Glutamatergic neuron (in vitro differentiated cells): ENCODE measurements at places on chromosomes 1 and 21. TPM values are rescaled to one million over a fixed set of nuclear protein-coding genes. Genes with fewer than 3 reads are reported as not detected.

SRSF11 gene
- 265 TPM for total RNA-seq

- H3K4me1 ChIP-seq, result peaks cover 29% of the 10 kb centered on the region
- H3K27me3 ChIP-seq, result peaks cover 11% of the 10 kb centered on the region
- H3K36me3 ChIP-seq, result no peaks in the 10 kb centered on the region
Measured at GRCh38 chr1:183023601-183024316, 539 bp downstream of the LAMC1 start.

ADAMTS5 gene
- 22.5 TPM for total RNA-seq

- H3K36me3 ChIP-seq, result peaks cover 8% of the 10 kb centered on the region
- no peak overlapping the region for H3K27ac ChIP-seq
- peaks cover under 1% of the 10 kb centered on the region for H3K27me3 ChIP-seq
- no peak overlapping the region for H3K4me3 ChIP-seq
- DNase-seq, result no peak
Measured at GRCh38 chr1:247173431-247173830, 1.6 kb upstream of the ZNF124 start.

SMPDL3B gene
- not detected for total RNA-seq

DNA sequence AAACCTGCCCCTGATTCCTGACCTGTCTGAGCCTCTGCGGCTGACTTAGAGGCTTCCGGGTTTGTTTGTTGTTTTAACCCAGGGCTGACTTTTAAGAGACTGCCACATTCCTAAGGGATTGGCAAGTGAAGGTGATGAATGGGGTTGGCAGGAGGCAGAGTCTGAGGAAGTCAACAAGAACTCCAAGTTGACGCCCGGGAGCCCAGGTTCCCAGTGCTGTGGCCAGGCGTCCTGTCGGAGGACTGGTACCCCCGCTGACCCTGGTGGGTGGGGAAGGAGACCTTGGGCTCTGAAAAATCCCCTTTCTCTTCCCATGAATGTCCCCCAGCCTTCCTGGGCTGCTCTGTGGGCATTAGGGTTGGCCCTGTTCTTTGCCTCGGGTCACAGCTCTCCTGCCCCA, 19.7 kb upstream of the EPS8L3 start:
- DNase-seq, result no peak
- no peak overlapping the region for H3K4me3 ChIP-seq
- H3K4me1 ChIP-seq, result no peaks in the 10 kb centered on the region
- peaks cover 4% of the 10 kb centered on the region for H3K27me3 ChIP-seq

- H3K36me3 ChIP-seq, result peaks cover 9% of the 10 kb centered on the region
- H3K4me1 ChIP-seq, result no peaks in the 10 kb centered on the region
Measured at GRCh38 chr1:204174958-204175357, 8.8 kb upstream of the REN start.

- no peak overlapping the region for H3K4me3 ChIP-seq
- no peak overlapping the region for H3K27ac ChIP-seq
- peaks cover 3% of the 10 kb centered on the region for H3K27me3 ChIP-seq
- DNase-seq, result peak; percentile 91
Measured at GRCh38 chr1:51296383-51297357, 33.7 kb downstream of the TTC39A start.

GRCh38 chr1:67729872-67730271, 44.9 kb downstream of the GADD45A start:
- no peak overlapping the region for H3K27ac ChIP-seq
- H3K4me1 ChIP-seq, result peaks cover 17% of the 10 kb centered on the region
- no peak for DNase-seq
- no peak overlapping the region for H3K4me3 ChIP-seq

DNA sequence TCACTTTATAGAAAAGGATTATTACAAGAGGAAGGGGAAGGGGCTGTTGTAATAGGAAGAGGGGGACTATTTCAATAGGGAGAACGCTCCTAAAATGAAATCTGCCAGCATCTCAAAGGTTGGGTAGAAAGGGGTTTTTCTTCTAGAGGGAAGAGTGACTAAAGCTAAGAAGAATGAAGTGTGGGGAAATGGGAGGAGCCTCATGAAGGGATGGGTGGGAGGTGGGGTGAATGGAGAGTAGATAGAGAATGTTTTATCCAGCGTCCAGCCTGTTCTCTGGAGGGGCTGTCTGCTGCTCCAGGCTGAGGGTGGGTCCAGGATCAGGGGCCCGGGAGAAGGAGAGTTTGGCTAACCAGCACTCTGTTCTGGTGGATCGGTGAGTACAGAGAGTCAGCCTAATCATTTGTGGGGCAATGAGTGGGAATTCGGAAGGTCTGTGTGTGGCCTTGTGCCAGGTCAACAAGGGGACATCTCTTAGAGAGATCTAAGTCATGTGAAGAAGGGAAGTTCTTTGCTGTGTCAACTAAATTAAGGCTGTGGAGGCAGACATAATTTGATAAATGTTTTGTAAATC, 25.2 kb downstream of the VN1R5 start:
- H3K27me3 ChIP-seq, result peaks cover 2% of the 10 kb centered on the region
- peaks cover 5% of the 10 kb centered on the region for H3K36me3 ChIP-seq
- no peak overlapping the region for H3K4me3 ChIP-seq
- no peak for DNase-seq
- no peak overlapping the region for H3K27ac ChIP-seq

GRCh38 chr1:150233359-150234308, 2.3 kb downstream of the ANP32E start:
- H3K27me3 ChIP-seq, result peaks cover 5% of the 10 kb centered on the region
- H3K27ac ChIP-seq, result peak overlapping the region; percentile 54
- no peaks in the 10 kb centered on the region for H3K36me3 ChIP-seq
- H3K4me1 ChIP-seq, result peaks cover 8% of the 10 kb centered on the region
- peak overlapping the region; percentile 97 for H3K4me3 ChIP-seq
- DNase-seq, result no peak

- no peaks in the 10 kb centered on the region for H3K27me3 ChIP-seq
- DNase-seq, result no peak
- H3K4me3 ChIP-seq, result no peak overlapping the region
- H3K27ac ChIP-seq, result no peak overlapping the region
Measured at GRCh38 chr21:24175106-24175505, 1432.2 kb downstream of the MRPL39 start.

DNA sequence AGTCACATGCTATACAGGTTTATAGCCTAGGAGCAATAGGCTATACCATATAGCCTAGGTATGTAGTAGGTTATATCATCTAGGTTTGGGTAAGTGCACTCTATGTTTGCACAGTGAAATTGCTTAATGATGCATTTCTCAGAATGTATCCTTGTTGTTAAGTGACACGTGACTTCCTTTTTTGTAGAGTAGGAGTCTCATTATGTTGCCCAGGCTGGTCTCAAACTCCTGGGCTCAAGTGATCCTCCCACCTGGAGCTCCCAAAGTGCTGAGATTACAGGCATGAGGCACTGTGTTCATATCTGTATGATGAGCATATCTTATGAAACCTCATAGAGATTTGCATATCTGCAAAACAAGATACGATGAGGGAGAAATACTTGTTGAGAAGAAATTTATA, 13.8 kb upstream of the ABCB10 start:
- H3K27ac ChIP-seq, result no peak overlapping the region
- no peaks in the 10 kb centered on the region for H3K36me3 ChIP-seq
- no peak overlapping the region for H3K4me3 ChIP-seq
- H3K4me1 ChIP-seq, result peaks cover 3% of the 10 kb centered on the region
- no peak for DNase-seq
- no peaks in the 10 kb centered on the region for H3K27me3 ChIP-seq

CD52 gene
- total RNA-seq, result 2.8 TPM

GRCh38 chr21:42122398-42122797, 51.3 kb downstream of the UMODL1 start:
- DNase-seq, result no peak
- peaks cover 2% of the 10 kb centered on the region for H3K27me3 ChIP-seq
- no peak overlapping the region for H3K27ac ChIP-seq
- peaks cover 20% of the 10 kb centered on the region for H3K4me1 ChIP-seq

- no peak overlapping the region for H3K4me3 ChIP-seq
- DNase-seq, result no peak
- no peaks in the 10 kb centered on the region for H3K4me1 ChIP-seq
- no peak overlapping the region for H3K27ac ChIP-seq
Measured at GRCh38 chr1:163826500-163826899, 504.7 kb downstream of the NUF2 start.

SAMD13 gene
- not detected for total RNA-seq

GRCh38 chr1:58502519-58502918, 44.0 kb downstream of the OMA1 start:
- H3K27ac ChIP-seq, result no peak overlapping the region
- no peak overlapping the region for H3K4me3 ChIP-seq
- H3K36me3 ChIP-seq, result no peaks in the 10 kb centered on the region
- no peak for DNase-seq
- no peaks in the 10 kb centered on the region for H3K27me3 ChIP-seq
- H3K4me1 ChIP-seq, result no peaks in the 10 kb centered on the region

OR2T29 gene
- not detected for total RNA-seq

DNA sequence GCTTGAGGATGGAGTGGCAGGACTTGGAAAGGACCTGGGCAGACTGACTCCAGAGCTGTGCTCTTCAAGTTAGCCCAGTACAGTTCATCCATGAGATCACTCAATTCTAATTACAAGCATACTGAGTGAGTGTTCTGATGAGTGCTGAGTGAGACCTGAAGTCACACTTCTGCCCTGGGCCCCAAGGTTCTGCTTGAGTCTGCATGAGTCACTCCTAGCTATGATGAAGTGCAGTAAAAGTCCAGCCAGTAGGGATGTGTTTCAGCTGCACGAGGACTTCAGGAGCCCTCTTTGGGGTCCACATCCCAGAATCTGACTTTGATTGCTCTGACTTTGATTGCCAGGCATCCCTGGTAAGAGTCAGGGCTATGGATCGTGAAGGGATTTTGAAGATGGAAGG, 35.8 kb downstream of the PLEKHA6 start:
- DNase-seq, result no peak
- H3K4me1 ChIP-seq, result peaks cover 8% of the 10 kb centered on the region
- H3K27ac ChIP-seq, result no peak overlapping the region

SMIM1 gene
- total RNA-seq, result 7.5 TPM

DNA sequence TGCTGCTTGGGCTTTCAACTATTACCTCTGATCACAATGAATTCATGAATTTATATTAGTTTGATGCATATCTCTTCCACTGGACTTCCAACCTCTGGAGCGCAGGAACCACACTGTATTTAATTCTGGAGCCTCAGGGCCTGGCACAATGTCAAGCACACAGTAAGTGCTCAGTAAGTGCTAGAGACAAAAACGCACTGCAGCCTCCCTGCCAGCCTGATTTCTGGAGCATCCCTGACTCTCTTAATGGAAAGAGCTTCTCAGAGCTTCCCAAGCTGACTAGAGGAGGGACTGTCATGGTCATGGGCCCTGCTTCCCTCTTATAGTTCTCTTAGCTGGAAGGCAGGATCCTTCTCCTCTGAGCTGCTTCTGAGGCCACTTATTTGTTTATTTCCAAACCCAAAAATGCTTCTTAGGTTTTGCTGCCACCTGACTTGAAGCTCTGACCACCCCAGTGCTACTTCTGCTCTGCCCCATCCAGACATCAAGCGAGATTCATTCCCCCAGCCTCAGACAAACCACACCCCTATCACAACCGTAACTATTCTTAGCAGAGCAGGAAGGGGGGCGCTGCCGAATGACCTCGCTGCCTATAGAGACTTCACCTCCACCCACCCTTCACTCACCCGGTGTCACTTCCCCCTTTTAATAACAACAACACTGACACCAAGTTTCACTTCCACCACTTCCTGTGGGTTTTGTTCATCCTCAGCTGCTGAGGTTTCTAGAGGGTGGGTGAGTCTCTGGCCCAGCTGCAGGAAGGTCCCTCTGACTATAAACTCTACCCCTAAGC, 33.6 kb downstream of the NUAK2 start:
- H3K36me3 ChIP-seq, result no peaks in the 10 kb centered on the region
- H3K27me3 ChIP-seq, result peaks cover 16% of the 10 kb centered on the region
- H3K4me1 ChIP-seq, result peaks cover 27% of the 10 kb centered on the region
- H3K27ac ChIP-seq, result no peak overlapping the region

GRCh38 chr21:15192243-15192642, 127.4 kb upstream of the NRIP1 start:
- no peak overlapping the region for H3K4me3 ChIP-seq
- H3K4me1 ChIP-seq, result no peaks in the 10 kb centered on the region
- H3K27ac ChIP-seq, result no peak overlapping the region
- H3K27me3 ChIP-seq, result peaks cover 2% of the 10 kb centered on the region

DNA sequence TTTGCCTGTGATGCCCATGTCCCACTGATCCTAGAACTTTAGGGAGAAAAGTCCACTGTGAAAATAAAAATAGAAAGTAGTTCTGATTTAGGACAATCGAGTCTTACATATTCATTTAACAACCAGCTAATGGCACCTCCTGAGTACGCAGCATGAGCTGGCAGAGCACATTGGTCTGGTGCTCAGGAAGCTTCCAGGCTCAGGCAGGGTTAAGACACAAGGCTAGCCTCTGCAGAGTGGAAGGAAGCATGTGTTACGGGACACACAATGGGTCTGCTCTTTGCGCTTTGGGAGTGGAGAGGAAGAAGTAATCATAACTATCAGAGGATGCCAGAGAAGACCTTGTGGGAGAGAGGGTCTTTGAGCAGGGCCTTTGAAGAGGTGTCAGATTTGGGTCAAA, 4.2 kb upstream of the KLHDC8A start:
- peaks cover 3% of the 10 kb centered on the region for H3K27me3 ChIP-seq
- no peaks in the 10 kb centered on the region for H3K36me3 ChIP-seq
- H3K4me3 ChIP-seq, result no peak overlapping the region
- H3K4me1 ChIP-seq, result peaks cover 42% of the 10 kb centered on the region
- no peak for DNase-seq

KCNE1 gene
- 1.6 TPM for total RNA-seq

DNA sequence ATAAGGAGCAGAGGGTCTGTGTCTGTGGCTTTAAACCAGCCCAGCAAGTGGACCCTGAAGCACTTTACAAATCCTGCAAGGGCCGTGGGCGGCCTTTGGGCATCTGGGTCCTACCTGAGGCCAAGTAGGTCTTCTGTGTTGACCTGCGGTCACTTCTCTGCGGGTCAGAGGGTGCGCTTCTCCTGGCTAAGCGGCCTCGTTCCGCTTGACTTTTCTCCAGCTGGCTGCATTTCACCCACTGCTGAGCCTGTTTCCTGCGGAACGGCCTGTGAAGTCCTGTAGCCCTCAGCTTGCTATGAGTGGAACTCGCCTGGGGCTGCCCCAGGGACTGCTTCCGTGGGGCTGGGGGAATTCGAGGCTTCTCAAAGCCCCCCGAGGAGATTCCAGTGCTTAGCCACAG, 43.3 kb downstream of the SLC37A1 start:
- no peak overlapping the region for H3K4me3 ChIP-seq
- peaks cover 10% of the 10 kb centered on the region for H3K36me3 ChIP-seq
- H3K4me1 ChIP-seq, result peaks cover 30% of the 10 kb centered on the region
- H3K27ac ChIP-seq, result no peak overlapping the region

DNA sequence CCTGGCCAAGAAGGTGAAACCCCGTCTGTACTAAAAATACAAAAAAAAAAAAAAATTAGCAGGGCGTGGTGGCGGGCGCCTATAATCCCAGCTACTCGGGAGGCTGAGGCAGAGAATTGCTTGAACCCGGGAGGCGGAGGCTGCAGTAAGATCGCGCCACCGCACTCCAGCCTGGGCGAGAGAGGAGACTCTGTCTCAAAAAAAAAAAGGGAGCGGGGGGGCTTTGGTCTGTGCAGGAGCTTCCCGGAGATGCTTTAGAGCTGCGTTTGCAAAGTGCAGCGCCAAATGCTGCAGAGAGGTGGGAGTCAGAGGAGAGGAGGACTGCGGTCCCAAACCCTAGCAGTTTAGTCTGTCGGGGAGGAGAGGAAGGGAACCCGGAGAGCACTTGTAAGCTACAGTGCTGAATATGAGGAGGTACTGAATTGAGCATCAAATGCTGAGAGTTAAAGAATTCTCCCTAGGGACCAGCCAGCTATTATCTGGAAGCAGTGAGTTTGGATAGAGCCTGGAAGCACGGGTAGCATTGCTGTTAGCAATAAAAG, 569 bp downstream of the FALEC start:
- peaks cover 8% of the 10 kb centered on the region for H3K27me3 ChIP-seq
- peaks cover 23% of the 10 kb centered on the region for H3K4me1 ChIP-seq
- peak overlapping the region; percentile 87 for H3K4me3 ChIP-seq

GRCh38 chr1:61570191-61570590, 154.8 kb downstream of the TM2D1 start:
- no peak overlapping the region for H3K27ac ChIP-seq
- no peak overlapping the region for H3K4me3 ChIP-seq
- peaks cover 6% of the 10 kb centered on the region for H3K36me3 ChIP-seq
- H3K4me1 ChIP-seq, result no peaks in the 10 kb centered on the region
- DNase-seq, result no peak
